ENCODE measurements at places on chromosomes 3 and 15.

DNA sequence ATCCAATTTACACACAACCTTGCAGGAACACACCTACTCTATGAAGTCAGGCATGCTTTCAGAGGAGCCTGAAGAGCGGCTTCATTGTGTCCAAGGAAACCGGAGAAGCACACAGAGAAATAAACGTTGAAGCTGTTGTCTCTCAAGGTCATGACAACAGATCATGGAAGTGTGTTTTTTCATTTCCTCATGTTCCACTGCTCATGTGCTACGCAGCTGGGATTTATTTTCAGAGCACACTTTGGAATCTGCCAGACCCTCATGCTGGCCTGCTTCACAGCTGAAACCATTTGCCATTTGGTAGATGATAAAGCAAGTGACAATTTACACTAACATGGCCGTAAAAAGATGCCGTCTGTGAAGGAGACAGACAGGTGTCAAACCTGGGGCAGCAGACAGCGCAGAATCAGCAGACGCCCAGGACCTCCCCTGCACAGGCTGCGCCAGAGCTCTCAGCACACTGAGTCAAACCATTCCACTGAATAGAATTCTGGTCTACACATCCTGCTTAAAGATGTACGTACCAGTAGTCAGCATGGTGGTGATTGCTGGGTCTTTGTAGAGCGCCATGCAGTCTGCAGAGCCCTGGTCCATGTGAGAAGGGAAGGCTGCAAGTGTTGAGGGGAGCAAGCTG is 99.3 kb downstream of the ARNT2 start:
- no peak for DNase-seq

DNA sequence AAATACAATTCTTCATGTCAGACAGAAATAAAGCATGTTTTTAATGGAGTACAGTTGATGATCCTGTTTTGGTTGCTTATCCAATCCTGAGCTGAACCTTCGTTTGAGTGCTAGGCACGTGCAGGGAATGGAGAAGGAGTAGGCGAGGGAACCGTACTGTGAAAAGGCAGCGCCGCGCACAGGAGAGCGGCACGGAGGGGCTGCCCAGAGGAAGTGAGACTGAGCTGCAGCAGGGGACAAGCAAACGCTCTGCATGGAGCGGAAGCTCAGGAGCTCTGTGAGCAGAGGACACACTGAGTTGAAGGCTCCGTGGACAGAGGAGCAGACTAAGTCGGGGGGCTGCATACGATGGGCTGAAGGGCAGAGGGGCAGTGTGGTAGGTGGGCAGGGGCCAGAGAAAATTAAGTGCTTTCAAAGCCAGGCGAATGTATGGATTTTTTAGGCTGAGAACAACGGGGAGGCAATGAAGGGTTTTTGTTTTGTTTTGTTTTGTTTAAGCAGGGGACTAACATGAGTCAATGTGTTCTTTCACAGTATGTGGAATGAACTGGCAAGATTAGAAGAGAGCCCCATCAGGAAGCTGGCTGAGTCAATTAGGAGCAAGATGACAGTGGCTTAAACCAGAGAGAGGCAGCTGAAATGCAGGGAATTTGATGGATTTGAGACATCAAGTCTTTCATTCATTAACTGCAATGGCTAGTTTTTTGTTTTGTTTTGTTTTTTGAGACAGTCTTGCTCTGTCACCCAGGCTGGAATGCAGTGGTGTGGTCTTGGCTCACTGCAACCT is 23.8 kb upstream of the TM2D3 start:
- no peak for DNase-seq

- DNase-seq: no peak
Observed at GRCh38 chr3:70561796-70562195, 249.4 kb upstream of the MDFIC2 start.

GRCh38 chr3:114332342-114333179 is 38.7 kb downstream of the TIGIT start:
- DNase-seq: no peak

- DNase-seq: no peak
Observed at GRCh38 chr3:112688085-112688769, 47.3 kb upstream of the CCDC80 start.

- no peak for DNase-seq
Observed at GRCh38 chr15:66734961-66735908, 33.2 kb downstream of the SMAD6 start.

- DNase-seq: no peak
Observed at GRCh38 chr15:83445643-83446042, 1.5 kb upstream of the SH3GL3 start.

DNA sequence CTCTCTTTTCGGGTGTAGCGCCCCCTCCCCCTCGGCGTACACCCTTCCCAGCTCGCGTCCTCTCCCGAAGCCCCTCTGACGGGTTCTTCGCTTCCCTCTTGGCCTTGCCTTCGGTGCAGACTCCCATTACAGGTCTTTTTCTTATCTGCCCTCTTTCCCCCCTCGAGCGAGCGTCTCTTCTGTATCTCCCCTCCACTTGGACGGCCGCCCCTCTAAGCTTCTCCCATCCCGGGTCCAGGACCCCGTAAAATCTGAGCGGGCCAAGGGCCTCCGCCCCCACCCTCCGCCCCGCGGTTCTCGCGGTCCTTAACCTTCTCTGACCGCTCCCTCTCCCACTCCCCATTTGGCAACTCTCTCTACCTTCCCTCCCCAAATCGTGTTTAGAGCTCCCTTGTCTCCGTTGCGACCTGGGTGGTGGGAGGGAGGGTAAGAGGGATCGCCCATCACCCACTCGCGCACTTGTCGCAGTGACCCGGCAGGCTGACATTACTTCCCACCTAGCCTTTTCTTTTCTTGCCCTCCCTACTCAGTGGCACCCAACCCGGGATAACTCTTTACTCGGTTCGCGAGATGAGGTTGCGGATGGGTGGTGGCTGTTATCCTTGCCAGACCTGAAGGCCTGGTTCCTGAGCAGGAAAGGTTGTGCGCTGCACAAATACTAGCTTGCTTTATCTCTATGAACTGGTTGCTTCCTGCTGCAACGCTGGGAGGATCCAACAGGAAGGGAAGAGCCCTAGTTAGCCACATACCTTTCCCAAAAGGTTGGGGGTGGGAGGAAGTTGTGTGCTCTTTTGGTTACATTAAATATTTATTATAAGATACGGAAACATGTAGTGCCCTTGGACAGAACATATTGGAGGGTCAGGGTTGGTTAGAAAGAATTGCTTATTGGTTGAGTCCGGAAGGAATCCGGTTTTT is 922 bp downstream of the RAB11A start:
- no peak for DNase-seq

- no peak for DNase-seq
Observed at GRCh38 chr3:183591881-183592521, 36.5 kb upstream of the KLHL6 start.

DNA sequence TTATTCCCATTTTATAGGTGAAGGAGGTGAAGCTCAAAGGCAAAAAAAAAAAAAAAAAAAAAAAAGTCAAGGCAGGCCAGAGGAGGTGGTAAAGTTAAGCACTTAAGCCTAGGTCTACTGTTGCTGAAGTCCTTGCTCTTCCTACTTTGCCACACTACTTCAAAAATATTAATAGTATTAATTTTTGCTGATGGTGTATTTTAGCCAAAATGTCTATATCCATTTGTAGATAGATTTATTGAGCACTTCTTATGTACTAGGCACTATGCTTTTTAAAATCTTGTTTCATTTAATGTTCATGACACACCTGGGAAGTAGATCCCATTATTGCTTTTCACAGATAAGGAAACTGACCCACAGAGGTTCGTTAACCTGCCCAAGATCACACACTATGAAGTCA is 247.1 kb upstream of the P2RY1 start:
- no peak for DNase-seq

DNA sequence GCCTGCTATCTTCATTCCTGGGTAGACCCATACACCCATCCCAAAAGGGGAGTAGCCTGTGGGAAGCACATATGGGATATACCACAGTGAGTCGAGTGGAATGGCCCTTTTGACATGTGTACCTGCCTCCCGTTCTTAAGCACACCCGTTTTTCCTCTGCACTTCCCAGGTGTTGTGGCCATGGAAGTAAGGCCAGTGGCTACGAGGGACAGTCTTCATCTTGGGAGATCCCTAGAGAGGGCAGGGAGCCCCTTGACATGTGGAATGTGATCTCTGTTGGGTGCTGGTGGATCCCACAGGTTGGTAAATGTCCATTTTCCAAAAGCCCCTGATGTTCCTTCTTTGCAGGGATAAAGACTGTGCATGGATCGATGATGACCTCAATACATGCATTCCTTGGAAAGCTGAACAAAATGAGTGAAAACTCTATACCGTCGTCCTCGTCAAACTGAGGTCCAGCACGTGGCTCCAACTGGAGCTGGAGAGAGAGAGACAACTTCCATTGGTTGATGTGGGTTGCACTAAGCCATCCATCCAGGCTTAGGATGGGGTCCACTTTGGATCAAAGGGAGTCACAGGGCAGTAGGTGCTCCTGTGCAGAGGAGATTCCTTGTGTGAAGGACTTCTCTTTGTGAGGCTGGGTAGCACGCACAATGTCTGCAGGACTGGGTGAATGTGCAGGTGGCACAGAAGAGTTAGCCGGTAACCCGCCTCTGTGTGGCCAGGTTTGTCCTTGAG is 136.8 kb downstream of the SNRPN start:
- DNase-seq: no peak

GRCh38 chr3:119018690-119019463 is 15.8 kb downstream of the IGSF11 start:
- DNase-seq: no peak

GRCh38 chr3:32685543-32686185 is 676 bp downstream of the CNOT10 start:
- DNase-seq: no peak

GRCh38 chr3:21020043-21020442 is 731.0 kb downstream of the ZNF385D start:
- DNase-seq: no peak

GRCh38 chr3:71487418-71487817 is 96.1 kb downstream of the FOXP1 start:
- DNase-seq: no peak

DNA sequence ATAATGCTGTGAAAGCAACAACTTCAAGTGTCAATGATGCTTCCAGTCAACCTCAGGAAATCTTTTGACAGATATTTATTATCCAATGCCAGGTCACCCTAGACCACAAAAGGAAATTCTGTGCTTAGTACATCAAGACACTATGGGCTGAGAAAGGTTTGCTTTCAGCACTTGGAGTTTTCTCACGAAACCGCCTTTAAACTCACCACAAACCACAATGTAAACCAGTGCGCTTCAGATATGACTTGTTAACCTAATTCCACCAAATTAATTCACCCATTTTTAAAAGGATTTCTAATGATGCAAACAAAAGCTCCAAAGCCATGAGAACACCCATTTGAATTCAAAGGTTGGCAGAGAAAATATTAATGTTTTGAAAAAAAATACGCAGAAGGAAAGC is 292.9 kb upstream of the NR2F2 start:
- no peak for DNase-seq

- no peak for DNase-seq
Observed at GRCh38 chr3:34264337-34265041, 466.1 kb downstream of the PDCD6IP start.

- DNase-seq: no peak
Observed at GRCh38 chr15:34011481-34011880, 27.5 kb downstream of the AVEN start.

DNA sequence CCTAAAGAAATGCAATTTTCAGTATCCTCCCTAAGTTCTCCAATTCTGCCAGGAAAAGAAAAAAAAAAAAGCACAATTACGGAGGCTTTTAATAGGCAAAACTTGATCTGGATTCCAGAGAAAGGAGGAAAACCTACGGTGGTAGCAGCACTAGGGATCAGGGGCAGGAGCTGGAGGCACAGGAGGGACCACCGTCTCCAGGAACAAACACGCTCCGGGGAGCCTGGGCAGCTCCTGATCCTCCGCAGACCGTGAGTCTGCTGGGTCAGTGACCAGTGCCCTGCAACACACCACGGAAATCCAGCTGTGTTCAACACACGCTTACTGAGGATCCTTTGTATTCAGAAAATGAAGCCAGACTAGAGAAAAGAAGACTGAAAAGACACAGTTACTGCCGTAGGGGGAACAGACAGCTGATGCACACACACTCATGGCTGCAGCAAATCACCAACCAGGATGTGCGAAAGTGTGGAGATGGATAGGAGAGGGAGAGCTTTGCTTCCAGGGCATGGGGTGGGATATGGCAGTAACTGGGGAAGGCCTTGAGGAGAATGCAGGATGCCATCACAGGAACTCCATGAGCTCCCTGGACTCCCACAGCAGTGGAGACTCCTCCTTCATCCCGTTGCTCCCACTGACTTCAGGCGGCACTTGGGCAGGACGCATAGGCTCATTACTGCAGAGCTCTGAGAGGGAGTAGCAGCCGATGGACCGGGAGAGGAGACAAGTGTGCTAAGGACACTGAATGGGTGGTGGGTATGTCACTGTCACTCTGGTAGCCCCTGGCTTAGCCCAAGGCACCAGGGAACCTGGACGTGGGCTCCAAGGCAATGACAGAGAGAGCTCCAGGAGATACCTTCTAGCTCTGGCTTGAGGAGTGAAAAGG is 167.0 kb downstream of the ATP10A start:
- DNase-seq: no peak

DNA sequence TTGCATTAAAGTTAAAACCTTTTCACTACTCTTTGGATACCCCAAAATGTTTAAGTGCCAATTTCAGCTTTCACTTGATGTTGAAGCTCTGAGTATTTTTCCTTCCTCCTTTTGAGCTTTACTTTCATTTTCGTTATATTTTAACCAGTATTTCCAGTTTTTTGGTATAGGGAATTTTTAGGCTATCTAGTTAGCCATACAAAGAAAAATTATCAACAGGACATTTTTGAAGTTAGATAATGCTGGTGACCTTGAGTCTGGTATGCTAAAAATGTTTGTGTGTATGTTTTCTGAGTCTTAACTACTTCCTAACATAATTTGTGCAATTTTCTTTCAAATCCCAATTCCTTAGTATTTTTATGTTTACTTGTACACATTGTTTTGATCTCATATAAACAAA is 284.8 kb downstream of the OTOL1 start:
- no peak for DNase-seq

DNA sequence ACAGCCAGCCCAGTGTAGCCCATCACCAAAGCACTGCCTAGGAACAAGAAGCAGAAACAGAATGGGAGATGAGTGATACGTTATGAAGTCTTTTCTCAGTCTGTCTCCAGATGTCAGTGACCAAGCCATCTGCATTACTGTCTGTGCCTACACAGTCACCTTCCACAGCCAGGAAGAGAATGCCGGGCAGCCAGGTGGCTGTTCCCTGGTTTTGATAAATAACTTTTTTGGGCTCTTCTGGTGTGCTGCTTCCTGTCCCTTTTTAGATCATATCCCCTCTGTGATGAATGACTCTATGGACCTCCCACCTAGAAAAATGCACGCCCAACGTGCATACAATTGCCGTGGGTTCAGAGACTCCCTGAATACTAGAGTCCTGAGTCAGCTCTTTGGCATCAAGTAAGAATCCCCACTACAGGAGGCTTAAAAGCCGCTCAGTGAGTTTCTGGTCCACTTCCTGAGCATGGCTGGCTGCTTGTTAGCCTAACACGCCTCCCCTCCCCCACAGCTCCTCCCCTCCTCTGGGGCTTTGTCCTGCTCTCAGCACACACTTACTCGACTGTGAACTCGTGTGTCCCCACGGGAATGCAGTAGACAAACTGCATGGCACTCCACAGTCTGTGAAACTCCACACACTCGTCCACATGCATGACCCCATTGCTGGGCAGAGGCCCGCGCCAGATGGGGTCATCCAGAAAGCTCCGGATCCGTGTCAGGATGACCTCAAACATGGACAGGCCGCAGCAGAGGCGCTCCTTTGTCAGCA is 34.7 kb downstream of the NIPA2 start:
- DNase-seq: no peak
